ENCODE measurements at places on chromosomes 3 and 15.

DNA sequence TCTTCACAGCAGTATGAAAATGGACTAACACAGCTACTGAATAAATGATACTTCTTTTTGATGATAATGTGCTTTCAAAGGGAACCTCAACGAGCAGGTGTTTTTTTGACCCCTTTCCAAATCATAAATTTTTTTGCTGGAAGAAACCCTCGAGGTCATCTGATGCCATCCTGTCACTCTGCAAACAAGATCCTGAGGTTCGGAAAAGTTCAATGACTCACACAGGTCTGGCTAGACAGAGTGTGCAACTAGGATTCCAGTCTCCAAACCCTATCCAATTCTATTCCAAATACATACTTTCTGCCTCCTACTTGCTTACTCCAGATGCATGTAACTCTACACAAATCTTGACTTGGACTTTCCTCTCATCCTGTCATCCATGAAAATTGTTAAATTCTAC, 124.7 kb downstream of the NEDD4 start:
- no peak for DNase-seq

DNA sequence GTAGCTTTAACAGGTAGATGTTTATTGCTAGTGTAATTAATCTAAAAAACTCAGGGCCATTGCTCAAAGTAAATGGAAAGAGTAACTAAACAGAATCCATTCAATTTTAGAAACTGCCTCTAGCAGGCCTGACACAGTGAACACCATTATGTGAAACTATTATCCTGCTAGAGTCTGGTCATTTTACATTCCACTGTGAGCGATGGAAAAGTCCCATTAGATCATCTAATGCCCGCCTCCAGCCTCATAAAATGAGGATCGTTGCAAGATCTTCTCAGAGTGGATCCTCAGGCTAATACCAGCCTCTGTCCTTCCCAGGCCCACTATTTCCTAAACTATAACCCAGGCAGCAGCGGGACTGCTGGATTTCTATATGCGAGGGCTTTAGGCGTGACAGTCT, 107.7 kb downstream of the WDR76 start:
- no peak for DNase-seq

- no peak for DNase-seq
Measured at GRCh38 chr15:75891895-75892294, 11.8 kb upstream of the FBXO22 start.

GRCh38 chr3:153277029-153277428, 115.0 kb downstream of the RAP2B start:
- DNase-seq: no peak

- no peak for DNase-seq
Measured at GRCh38 chr3:112610121-112610520, 30.8 kb downstream of the CCDC80 start.
